Epithelial cell of esophagus (primary cell): ENCODE measurements at places on chromosomes 2 and 18.

DNA sequence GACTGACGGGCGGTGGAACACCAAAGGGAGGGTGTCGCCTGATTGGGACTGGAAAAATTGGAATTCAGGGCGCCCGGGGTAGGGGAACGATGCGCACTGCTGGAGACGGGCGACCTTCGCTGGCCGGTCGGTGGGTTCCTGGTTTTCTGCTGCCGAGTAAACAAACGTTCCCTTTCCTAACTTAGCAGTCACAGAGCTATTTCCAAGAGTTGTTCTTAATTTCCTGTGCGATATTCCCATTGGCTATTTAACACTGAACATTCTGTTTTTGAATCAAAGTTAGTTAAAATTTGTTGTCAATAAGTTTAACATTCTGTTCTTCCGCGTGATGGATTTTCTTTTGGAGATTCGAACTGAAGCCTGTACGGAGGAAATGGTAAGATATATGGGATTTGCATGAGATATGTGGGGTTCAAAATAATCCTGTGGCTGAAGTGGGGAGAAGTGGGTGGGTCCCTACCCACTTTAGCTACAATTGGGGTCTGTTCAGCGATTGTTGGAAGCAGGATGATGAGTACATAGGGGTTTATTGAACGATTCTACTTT is 862 bp downstream of the C18orf54 start:
- peak; percentile 4 for DNase-seq

DNA sequence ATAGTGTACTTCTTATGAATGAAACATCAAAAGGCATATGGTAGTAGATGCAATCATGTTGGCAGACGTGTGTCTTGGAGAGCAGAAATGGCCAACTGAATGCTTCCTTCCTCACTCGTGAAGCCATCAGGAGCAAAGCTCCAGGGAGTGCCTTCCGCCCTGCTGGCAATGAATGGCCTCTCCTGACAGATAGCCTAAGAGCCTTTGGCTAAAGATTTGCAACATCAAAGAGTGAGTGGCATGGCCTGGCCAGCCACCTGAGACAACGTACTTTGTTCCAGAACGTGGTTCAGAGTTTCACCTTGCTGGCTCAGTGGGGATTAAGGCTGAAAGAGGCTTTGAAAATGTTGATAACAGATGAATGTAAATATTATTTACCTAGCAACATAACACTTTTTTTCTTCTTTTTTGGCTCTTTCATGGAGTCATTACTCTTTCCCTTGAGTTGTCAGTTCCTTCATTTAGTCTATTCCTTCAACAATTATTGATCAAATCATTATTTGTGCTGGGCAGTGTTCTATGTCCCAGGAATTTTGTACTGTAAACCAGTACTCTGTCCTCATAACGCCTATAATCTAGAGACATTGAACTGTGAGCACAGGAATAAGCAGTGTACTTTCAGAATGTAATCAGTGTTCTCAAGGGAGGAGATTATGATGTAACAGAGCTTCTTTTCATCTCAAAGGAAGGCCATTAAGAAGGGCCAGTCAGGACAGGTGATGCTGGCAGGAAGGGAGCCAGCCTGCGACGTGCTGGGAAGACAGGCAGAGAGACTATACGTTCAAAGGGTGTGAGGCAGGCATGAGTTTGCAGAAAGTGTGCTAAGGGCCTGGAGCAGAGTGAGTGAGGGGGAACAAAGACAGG is 59.4 kb upstream of the SH3RF3 start:
- peak; percentile 70 for DNase-seq

GRCh38 chr2:201353116-201353515 is 4.0 kb downstream of the FLACC1 start:
- no peak for DNase-seq

DNA sequence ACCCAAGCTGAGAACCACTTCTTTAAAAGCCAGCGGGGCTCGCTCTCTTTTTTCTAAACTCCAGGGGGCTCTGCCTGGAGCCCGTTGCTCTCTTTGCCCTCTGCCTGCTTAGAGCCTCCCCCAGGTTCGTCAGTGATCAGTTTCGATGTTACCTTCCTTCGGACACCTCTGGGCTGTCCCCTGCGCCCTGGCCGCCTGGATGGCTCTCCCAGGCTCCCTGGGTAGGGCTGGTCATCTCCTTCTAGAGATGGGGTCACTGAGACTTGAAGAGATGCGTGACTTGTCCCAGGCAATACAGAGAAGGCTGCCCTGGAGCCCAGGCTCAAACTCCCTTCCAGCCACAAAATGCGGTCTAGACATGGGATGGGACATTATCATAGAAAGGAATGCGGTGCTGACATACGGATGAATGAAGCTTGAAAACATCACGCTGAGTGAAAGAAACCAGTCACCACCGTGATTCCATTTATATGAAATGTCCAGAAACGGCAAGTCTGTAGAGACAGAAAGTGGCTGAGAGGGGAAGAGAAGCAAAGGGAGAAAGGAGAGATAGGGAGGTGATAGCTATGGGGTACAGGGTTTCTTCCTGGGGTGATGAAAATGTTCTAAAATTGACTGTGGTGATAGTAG is 14.6 kb downstream of the KCNF1 start:
- no peak for DNase-seq

DNA sequence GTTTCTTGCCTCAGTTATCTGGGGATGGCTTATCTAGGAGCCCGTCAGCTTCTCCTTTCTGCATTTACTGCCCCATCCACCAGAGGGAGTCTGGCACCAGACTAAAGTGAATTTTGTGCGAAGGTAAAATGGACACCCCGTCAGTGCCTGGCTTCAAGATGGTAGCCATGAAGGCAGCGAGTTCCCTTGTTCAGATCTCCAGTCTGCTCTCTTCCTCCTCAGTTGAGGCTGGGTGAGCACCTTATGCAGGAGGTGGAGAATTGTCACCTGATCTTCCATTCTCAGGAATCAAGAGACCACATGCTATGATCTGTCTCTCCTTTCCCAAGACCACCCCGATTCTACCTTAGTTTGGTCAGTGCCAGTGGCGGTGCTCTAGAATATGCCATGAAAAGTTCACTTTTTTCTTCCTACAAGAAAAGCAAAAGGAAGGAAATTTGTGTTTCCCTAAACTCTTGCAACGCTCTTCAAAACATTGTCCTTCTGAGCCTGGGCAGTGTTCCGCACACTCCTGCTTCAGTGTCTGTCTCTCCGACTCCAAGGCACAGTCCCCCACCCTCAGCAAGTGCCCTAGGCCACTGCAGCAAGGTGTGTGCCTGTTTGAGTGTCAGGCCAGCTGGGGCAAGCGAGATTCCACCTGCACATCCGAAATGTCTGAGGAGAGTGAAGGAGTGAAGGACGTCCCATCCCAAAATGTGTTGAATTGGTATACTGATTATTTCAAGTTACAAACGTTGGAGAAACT is 168.6 kb downstream of the SS18 start:
- DNase-seq: peak; percentile 38

- DNase-seq: peak; percentile 66
Observed at GRCh38 chr2:193584522-193584938, 1389.8 kb upstream of the TMEFF2 start.

- no peak for DNase-seq
Observed at GRCh38 chr18:49658823-49659404, 97.1 kb downstream of the LIPG start.

GRCh38 chr2:226207671-226208070 is 591.9 kb downstream of the IRS1 start:
- no peak for DNase-seq

DNA sequence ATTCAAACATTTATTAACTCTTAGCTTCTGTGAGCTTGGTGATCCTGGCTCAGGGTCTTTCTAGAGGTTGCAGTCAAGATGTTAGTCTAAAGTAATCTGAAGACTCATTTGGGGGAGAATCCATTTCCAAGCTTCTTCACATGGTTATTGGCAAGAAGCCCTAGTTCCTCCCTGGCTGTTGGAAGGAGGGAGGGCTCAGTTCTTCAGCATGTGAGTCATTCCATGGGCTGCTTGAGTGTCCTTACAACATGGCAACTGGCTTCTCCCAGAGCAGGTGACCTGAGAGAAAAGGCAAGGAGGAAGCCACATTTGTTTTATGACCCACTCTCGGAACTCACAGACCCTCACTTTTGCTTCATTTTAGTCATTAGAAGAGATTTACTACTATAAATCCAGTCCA is 10.6 kb upstream of the C2orf74 start:
- peak; percentile 41 for DNase-seq
